ENCODE measurements at places on chromosomes 5 and 9.

- DNase-seq, result no peak
Measured at GRCh38 chr9:14131356-14132088, 182.4 kb downstream of the NFIB start.

GRCh38 chr5:78295035-78295961 lies 800 bp upstream of the AP3B1 start:
- DNase-seq, result peak; percentile 59

DNA sequence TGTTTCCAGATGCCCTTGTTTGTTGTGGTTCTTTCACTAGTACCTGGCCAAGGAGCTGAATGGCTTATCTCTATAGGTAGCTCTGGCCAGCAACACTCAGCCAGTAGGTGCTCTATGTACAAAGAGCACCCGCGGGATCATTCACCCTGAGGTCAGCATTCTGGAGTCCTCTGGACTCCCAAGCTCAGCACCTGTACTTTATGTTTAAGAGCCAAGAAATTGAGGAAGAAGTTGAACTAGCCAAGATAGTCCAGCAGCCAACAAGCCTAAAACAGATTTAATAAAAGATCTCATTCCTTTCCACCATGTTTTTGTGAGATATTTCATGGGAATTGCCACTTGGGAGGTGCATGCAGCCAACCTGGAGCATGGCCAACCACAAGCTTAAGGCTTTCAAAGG lies 242.6 kb upstream of the PAPPA start:
- DNase-seq, result no peak

- DNase-seq, result no peak
Measured at GRCh38 chr5:173823721-173824567, 64.2 kb upstream of the CPEB4 start.

DNA sequence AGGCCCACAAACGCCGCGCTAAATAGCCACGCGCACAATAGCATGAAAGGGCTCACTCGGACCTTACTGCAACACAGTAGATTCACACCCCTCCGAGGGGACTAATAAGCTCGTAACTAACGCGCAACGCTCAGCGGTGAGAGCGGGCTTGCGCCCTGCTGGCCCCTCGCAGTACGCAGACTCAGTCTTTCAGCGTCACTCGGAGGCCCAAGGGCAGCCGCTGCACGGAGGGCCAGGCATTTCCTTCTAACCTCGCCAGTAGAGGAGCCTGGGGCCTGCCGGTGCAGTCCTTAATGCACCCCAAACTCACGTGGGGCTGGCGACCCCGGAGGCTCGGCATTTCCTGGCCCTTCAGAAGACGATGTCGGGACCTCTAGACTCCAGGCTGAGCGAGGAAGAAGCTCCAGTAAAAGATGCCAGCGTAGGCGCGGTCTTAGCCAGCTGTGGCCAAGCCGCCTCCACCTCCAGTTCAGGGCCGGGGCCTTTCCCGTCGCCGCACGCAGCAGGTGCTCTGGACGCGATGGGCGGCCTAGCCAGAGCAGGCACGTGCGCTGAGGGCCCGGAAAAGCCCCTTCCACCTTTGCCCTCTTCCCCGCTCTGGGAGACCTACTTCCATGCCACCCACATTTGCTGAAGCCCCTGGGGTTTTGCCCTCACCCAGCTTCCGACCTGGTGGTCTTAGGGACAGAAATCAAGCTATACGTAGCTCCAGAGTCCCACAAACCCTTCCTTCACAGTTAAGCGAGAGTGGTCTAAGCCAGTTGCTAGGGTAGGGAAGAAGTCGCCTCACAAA lies 38.3 kb upstream of the TIFAB start:
- peak; percentile 48 for DNase-seq

GRCh38 chr5:140246378-140247122 lies 56.4 kb downstream of the PFDN1 start:
- no peak for DNase-seq

DNA sequence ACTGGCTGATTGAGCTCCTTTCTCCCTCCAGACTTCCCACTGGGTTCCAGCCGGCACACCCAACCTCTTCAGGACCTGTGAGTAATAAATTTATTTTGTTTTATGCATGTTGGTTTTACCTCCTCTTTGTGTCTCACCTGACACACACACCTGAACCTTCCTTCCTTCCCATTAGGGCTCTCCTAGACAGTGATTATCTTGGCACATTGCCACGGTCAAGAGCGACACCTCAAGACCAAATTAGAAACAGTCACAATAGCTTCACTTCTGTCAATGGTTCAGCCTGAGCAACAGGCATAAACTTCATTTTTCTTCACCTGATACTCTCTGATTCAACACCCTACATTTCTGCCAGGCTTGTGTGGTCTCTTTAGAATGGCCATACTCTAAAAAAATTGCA lies 296.3 kb upstream of the SMARCA2 start:
- DNase-seq, result no peak

GRCh38 chr5:161396171-161396570 lies 150.4 kb downstream of the GABRB2 start:
- DNase-seq, result no peak

DNA sequence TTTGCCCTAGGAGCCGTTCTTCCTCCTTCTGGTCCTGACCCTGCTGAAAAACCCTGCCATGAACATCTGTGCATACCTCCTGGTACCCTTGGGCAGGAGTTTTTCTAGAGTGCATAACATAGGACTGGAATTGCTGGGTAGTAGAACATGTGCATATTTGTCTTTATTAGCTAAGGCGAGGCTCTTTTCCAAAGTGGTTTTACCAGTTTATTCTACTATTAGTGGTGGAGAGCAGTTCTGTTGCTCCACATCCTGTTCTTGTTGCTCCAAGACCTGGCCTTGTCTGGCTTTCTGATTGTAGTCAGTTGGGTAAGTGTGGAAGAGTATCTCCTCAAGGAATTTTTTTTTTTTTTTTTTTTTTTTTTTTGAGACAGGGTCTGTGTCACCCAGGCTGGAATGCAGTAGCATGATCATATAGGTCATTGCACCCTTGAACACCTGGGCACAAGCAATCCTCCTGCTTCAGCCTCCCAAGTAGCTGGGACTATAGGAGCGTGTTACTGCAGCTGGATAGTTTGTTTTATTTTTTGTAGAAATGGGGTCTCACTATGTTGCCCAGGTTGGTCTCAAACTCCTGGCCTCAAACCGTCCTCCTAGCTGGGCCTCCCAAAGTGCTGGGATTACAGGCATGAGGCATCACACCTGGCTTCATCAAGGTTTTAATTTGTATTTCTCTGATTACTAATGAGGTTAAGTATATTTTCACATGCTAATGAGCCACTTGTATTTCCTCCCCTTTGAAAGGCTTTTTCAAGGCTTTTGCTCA lies 85.2 kb downstream of the SPRY4 start:
- no peak for DNase-seq

DNA sequence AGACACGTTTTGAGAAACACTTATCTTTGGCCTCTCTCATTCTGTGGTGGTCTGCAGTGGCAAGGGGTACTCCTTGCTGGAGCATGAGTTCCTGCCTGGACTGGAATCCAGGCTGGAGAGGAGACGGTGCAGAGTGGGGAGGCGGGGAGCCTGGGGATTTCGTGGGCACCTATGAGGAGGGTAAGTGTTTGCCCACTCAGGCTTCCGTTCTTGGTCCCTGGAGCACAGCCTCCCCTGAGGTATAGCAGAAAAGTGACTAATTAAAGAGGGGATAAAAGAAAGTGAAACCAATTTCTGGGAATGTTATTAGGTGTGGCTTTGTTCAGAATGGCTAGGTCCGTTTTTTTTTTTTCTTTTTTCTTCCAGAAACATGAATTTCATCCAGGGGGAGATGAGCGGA lies 90.8 kb downstream of the ARHGAP26 start:
- no peak for DNase-seq

DNA sequence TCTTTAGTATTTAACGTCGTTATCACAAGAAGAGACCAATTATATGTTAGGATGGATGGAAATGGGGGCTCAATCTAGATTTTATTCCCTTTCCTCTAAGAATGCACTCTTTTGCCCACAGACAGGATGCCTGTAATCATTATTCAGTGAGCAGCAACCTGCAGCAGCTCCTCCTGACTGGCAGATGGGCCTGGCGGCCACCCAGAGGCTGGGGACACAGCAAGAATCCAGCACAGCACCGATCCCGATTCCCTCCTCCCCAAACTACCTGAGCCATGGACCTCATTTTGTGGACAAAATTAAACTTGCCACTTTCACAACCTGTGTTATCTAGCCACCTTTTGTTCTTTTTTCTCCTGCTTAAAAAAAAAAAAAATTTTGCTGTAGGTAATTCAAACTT lies 101.0 kb downstream of the USP20 start:
- no peak for DNase-seq

GRCh38 chr5:26761045-26761444 lies 277.3 kb downstream of the CDH9 start:
- no peak for DNase-seq

- DNase-seq, result no peak
Measured at GRCh38 chr5:113221294-113222176, 213.3 kb downstream of the TSSK1B start.

GRCh38 chr5:172671091-172671490 lies 30.0 kb downstream of the NEURL1B start:
- DNase-seq, result no peak

DNA sequence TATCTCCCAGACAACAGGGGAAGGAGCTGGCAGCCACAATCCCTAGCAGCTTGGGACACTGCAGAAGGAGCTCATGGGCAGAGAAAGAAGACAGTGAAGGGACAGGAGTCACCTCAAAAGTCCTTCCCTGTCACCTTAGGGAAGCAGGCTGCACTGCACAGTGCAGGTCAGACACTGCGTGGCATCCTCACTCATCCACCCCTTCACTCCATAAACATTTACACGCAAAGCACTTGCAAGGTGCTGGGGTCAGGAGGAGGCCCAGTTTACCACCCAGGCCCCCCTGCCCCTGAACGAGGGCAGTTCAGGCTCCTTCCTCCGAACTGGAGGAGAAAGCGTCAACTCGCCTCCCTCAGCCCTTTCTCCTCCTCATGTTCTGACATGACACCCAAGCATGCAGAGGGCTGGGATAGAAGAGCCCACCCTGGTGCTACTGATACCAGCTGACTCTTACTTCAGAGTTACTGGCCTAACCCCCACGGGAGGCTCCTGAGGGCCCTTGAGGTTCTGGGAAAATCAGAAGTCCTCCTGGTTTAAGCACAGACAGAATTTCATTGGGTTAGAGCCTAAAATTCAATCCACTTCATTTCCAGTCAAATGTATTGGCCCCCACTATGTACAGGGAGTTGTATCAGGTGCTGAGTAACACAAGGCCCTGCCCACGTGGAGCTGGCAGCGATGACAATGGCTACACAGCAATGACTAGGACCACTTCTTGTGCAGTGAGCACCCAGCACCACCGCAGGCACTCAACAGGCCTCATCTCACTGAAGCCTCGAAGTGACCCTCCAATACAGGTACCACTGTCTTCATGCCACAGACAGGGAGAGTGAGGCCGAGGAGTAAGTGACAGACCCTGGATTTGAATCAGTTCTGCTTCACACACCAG lies 70.4 kb downstream of the RAPGEF1 start:
- DNase-seq, result no peak

DNA sequence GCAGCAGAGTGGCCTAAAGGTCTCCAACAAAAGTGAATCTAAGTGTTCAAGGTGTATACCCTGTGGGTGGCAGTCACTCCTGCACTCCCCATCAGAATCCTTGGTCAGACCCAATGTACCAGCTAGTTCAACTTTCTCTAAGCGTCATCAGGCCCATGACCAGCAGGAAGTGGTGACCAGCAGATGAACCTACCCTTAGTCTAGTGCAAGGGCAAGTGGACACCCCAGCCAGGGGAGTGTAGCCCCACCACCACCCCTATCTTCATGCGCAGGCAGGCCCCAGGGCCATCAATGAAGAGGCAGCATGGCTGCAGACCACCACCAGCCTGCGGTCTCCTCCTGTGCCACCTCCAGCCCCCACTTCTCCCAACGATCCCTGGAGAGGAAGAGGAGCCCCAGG lies 213.1 kb downstream of the AGTPBP1 start:
- DNase-seq, result no peak

DNA sequence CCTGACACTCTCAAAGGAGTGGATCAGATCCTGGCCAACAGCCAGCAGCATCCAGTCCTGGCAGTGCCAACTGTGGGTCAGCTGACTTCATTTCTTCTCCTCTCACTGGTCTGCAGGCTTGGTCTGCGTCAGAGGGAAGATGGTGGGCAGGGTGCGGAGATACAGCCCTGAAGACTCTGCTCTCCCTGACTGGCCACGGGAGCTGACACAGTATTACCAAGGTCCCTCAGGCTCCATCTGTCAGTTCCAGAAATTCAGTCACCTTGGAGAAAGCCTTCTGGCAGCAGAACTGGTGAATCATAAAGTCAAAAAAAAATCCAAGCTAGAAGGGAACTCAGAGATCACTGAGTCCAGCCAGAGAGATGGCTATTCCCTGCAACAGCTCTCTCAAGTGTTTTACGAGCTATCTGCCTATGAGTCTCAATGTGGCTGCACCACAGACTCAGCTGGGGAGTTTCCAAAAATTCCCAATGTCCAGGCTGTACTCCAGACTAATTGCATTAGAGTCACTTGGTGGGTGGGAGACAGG lies 27.9 kb downstream of the C1QTNF2 start:
- no peak for DNase-seq

GRCh38 chr9:127155314-127155960 lies 33.0 kb upstream of the ANGPTL2 start:
- no peak for DNase-seq

DNA sequence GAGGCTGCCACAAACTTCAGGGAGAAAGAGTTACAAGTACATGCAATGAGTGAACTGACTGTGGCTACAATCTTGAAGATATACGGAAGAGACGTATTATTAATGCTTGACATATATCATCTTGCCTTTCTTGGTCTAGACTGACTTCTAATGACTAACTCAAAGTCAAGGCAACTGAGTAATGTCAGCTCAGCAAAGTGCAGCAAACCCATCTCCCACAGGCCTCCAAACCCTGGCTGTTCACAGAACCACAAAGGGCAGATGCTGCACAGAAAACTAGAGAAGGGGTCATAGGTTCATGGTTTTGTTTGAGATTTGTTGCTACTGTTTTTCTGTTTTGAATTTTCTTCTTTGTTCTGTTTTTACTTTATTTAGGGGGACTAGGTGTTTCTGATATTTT lies 21.0 kb downstream of the IL7R start:
- no peak for DNase-seq

DNA sequence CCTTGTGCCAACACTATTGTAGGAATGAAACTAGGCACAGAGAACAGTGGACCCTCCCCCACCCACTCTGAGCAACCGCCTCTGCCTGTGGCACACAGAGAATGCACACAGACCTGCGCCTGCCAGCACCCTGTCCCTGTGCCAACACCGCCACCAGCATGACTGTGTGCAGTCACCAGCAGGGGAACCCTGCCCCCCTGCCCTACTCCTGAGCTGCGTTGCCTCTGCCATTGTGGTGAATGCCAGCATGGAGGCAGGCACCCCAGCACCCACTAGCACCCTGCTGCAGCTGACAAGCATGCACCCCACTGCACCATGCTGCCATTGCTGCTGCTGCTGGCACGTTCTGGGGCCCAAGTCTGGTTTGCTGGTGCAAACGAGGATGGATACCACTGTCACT lies 94.4 kb upstream of the PRLR start:
- DNase-seq, result no peak

DNA sequence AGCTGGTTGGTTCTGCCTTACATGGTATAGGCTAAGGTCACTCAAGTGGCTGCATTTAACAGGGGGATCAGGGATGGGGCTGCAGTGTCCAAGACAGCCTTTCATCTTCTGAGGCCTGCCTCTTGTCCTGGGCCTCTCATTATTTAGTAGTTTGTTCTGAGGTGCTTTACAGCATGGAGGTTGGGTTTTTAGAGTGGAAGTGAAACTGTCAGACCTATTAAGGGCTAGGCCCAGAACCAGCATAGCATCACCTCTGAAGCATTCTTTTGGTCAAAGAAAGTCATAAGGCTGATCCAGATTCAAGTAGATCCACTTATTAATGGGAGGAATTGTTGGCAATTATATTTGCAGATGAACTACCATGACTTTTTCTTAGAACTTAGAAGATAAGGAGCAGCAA lies 146.0 kb upstream of the NMUR2 start:
- DNase-seq, result no peak

GRCh38 chr5:2149195-2149539 lies 266.4 kb upstream of the IRX4 start:
- no peak for DNase-seq

All from sciatic nerve (tissue), 2 donors.